ENCODE measurements at places on chromosomes 4 and X.
A peak's percentile ranks its signal among the peaks of the same experiment; 100 is the strongest.

- DNase-seq: no peak
Observed at GRCh38 chrX:16601885-16602284, 48.1 kb upstream of the S100G start.

DNA sequence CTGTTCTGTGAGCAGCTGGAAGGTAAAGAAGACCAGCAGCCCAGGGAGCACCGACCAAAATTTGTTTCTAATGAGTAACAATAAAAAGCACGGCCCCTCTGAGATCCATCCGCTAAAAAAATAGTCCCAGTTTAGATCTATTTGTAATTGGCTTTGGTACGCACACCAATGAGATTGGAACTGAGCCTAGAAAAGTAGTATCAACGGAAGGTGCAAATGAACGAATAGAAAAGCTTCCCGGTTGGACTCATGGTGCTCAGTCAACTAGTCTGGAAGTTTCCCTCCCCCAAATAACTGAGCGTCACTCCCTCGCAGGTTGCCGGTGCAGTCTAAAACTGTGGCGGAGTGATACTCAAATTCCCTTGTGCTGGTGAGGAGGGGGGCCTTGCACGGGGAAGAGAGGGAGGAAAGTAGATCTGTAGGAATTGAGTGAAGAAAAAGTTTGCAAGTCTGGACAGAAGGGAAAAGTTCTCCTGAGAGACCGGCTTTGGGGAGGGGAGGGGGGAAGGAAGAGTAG, at the start of gene COL4A5:
Gene COL4A5 (plus strand): TSS at position 413 of the 517 bp plus-strand sequence. CDS start 288 bp downstream, outside the sequence.
- DNase-seq: no peak

- no peak for DNase-seq
Observed at GRCh38 chr4:124806403-124806802, 93.9 kb upstream of the ANKRD50 start.

DNA sequence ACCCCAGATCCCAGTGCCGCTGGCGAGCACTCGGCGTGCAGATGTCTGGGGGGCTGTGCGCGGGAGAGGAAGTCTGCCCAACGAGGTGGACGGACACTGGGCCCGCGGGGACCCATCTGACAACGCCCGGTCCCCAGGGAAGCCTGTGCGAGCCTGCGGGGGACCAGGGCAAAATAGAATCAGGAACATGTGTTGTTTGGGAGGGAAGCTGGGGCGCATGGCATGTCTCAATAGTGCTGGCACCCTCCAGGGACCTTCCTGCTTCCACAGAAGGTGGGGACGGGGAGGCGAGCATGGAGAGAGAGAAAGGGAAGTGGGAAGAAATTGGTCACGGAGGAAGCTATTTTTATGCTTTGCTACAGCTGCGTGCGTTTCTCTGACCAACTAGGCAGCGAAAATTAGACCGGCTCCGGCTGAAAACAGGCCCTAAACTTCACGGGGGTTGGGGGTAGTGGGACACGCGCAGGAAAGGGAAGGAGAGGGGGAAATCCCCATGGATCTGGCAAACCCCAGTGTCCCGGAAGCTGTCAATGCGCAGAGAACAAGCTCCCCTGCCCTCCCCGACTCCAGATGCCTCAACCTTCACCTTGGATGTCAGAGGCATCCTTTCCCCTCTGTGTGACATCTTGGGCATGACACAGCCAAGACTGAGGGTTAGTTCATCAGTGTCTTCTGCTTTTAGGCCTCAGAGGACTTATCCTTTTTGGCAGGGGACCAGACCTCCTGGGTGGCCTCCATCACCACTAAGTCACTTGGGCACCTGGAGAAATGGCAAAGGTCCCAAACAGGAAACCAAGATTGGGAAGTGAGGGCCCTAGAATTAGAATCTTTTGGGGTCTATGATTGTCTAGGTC, 169.8 kb upstream of the BCOR start:
- DNase-seq: no peak

- DNase-seq: no peak
Observed at GRCh38 chr4:78313754-78314120, 237.8 kb upstream of the ANXA3 start.

DNA sequence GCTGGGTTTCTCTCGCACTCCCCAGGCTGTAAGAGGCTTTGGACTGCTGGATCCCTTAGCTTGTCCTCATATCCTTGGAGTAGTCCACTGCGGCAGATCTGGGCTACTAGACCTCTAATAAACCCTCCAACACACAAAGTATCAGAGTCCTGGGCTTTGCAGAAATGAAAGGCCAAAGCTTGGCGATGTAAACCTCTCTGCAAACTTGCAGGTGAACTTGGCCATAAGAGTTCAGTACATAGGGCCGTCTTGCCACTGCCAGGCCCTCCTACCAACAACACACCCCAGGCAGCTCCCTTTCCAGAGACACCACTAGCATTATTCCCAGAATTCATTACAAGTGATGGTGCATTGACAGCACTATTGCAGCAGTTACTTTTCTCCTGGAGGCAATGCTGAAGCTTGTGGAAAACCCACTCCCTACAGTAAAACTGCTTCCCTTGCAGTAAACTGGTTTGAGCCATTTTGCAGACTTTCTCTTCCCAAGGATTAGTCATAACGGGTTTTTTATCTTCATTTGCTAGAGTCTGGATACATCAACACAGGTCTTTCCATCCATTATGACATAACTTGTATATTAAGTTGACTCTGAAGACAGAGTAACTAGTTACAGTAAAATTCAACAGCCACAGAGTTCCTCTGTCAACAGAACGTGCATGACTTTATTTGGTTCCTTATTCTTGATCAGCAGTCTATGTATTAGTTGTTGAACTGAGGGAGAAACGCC, 2.4 kb downstream of the ANKRD50 start:
- DNase-seq: no peak

GRCh38 chrX:132046533-132046932, 23.4 kb downstream of the STK26 start:
- DNase-seq: no peak

DNA sequence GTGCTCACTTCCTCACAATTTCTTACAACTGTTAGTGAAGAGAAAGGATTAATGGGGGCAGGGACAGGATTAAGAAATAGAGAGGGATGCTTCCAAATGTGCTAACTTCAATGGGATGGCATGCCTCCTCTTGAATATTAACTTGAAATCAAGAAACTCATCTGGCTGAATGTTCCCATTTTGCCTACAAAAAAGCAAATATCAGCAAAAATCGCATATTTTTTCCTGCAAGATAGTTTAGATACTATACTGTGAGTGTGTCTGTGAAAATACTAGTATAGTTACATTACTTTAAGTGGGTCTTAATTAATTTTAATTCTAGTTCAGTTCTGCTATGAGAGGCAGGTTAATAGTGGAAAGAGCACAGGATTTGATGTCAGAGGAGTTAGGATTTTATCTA, 4.9 kb downstream of the PAICS start:
- DNase-seq: no peak

DNA sequence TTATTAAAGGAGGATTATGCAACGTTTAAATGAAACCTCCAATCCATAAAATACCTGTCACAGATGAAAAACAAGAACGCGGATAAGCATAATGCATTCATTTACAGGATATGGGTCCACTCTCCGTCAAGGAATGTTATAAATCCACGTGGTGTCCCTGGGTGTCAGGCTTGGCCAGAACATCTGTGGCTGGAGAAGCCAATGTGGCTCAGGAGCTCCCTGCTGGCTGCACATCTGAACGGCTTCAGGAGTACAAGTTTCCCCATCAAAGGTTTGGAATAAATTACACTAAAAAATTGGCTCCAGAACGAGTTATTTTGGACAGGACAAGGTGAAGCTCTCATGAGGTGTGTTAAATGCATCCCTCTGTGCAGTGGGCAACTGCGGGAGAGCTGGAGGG, 87.8 kb upstream of the LEF1 start:
- DNase-seq: no peak

DNA sequence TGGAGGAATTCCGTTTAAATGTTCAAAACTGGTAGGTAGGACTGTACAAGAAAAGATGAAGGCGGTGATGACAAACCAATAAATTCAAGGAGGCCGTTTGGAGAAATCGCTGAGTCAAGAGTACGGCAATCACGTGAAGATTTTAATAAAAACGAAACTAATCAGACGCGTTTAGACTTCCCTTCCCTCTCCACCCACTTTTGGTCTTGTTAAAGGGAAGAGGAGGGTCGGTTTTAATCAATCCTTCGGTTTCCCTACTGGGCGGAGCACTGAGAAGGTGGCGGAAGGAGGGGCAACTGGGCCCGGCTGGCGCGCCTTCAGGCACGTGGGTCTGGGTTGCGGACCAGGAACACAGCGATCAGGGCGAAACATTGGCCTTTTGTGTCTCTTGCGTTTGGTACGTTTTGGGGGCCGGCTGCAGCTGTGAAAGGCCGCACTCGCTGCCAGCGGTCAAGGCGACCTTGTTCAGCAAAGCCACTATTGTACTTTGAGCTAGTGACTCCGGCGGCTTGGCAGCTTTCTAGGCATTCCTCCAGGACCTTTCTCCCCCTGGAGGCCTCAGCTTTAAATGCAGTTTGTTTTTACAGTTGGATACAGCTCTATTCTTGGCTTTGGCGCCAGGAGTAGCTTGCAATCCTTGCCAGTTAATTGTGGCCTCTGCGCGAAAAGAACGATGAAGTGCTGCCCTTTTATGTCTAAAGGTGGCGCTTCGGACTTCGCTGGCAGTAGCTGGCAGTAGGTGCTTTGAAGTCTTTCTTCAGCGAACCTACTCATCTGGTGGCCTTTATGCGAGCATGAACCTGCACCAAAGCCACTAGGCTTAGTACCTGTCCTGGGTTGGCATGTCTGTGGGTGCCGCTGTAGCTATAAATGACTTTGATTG, 16.8 kb upstream of the LAMP2 start:
- DNase-seq: peak; percentile 86

DNA sequence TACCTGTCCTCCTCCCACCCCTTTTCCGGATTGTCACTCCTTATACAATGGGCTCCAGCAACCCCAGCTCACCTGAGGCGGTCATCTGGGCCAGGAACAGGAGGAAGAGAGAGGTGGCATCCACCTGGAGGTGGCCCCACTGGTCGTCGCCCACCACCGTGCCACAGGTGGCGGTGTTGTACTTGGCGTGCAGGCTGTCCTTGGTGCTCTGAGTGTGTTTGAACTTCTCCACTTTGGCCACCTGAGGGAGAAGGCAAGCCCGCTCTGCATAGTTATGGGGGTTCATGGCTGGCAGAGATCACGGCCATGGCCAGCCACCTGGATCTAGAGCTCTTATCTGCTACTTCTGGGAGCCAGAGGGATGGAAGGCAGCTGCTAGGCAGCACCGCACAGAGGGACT, 32.9 kb downstream of the PHKA2 start:
- DNase-seq: no peak

DNA sequence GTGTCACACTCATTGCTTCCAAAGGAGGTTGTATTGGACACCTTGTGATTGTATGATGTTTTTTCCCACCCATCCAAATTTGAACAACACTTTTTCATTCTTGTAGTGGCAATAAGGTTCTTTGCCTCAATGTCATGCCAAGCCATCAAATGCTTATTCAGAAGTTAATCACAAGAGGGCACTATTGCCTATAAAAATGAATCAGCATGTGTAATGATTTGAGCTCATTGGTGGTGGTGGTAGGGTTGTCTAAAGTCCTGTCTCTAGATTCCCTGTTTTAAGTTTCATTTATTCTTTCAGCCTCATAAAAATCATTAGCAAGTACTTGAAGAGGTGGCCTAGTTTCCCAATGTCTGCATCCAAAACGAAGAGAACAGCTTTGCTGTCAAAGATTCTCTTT, 37.0 kb downstream of the IRS4 start:
- no peak for DNase-seq

DNA sequence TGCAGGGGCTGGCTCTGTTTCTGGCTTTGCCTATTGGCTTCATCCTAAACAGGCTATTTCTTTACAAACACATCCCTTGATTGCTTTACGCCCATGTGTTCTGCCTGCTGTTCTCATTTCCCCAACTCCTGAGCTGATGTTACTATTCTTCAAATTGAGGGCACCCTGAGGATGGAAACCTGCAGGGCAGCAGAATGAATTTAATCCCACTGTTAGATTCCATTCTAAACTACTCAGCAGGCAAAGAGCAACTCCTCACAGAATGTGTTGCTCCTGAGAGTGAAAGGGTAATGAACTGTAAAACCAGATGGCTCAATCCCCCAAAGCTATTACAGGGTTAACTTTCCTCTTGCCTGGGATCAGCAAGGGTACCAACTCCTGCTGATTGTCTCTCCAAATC, 75.7 kb downstream of the ANKRD50 start:
- no peak for DNase-seq

- DNase-seq: no peak
Observed at GRCh38 chrX:123817288-123817894, 42.5 kb upstream of the XIAP start.

GRCh38 chrX:12819222-12819621, 28.0 kb downstream of the PRPS2 start:
- no peak for DNase-seq

GRCh38 chrX:16113978-16114565, 9.3 kb upstream of the GRPR start:
- no peak for DNase-seq

GRCh38 chr4:30727409-30727808, 7.2 kb downstream of the PCDH7 start:
- no peak for DNase-seq

- no peak for DNase-seq
Observed at GRCh38 chr4:139942241-139942640, 211.7 kb downstream of the MAML3 start.

- no peak for DNase-seq
Observed at GRCh38 chr4:143763587-143763986, 63.1 kb upstream of the FREM3 start.

DNA sequence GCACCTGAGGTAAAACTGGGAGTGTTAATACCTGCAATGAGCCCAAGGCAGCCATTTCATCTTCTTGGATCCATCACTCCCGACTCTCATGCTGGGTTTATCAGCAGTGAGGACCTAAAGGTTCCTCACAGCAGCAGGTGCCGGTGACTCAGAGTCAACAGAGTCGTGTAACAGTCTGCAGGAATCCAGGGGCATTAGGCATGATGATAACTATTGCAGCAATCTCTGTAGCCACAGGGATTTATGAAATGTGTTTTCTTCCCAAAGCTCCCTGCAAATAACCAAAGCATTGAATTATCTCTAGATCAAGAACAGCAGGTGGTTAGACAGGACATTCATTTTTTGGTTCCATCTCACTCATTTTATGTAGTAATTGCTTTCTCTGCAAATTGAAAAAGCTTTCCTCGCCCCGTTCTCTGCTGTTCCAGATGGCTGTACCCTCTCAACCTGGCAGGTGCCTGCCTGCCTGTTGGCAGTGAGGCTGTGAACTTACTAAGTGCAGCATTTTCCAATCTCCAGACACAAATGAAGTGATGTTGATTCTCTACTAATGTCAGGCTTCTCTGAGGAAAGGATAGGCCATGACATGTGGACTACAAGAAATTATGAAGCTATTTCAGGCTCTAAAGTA, 48.1 kb upstream of the TSPAN7 start:
- DNase-seq: no peak
